RCC 7860 (cell line): ENCODE measurements at places on chromosomes 16 and 17.

GRCh38 chr16:57622361-57623250, 5.8 kb upstream of the ADGRG1 start:
- peak; percentile 91 for DNase-seq

- peak; percentile 27 for DNase-seq
These were observed 6.5 kb upstream of the CTCF start for GRCh38 chr16:67555795-67556212.

DNA sequence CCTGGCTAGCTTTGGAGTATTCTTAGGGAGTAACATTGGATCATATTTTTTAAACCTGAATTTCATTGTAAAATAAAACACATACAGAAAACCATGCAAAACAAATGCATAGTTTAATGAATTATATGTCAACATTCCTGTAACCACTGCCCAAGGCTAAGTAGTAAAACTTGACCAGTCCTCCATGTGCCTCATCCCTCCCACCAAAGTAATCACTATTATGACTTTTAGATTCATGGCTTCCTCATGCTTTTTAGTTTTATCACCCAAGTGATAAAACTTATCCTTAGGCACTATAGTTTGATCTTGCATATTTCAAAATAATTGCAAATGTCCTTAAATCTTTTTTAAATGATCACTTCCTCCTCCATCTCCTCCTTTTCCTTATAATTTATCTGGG, 20.4 kb downstream of the PRKCA start:
- no peak for DNase-seq

DNA sequence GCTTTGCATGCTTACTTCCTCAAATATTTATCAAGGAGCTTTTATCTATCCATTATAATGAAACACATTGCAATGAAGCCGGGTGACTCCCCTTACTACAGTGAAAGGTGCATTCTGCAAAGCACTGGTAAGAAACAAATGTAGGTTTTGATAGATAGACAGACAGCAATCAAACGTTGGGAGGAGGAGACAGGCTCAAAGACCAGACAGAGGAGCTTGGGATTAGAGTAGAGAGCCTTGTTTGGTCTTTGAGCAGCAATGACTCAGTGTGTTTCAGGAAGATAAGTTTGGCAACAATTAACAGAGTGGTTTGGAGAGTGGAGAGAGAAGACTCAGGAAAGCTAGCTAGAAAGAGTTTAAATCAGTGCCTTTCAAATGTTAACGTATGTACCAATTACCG, 68.8 kb downstream of the ZNF18 start:
- DNase-seq: no peak

DNA sequence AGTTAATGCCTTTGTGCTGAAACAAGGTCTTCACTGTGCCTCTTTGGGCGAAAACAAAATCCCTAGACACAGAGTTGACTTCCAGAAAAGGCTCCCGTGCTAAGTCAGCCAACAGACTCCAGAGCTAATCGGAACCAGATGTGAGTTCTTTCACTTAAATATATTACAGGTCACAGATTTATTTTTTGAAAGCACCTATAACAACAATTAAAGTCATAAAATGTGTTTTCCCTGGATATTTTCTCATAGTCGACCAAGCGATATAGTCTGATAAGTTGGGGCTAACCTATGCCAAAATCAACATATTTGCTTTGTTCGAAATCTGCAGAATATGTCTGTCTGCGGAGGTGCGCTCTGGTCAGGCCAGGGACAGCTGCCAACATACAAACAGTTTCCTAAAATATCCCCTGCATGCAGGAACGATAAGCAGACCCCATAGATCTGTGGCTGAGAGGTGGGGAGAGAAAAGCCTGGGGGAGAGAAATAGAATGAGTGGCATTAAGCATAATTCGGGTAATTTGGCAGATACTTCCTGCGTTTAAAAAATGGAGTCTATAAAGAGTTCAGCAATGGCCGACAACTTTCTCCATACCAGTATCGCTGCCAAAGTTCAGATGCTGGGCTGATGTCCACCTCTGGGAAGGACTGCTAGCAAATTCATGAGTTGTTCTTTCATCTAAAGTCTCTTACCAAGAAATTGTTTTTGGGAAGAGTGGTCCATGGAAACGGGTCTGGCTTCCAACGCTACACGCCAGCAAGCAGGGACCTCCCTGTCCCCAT, 50.8 kb upstream of the MYH10 start:
- DNase-seq: no peak

DNA sequence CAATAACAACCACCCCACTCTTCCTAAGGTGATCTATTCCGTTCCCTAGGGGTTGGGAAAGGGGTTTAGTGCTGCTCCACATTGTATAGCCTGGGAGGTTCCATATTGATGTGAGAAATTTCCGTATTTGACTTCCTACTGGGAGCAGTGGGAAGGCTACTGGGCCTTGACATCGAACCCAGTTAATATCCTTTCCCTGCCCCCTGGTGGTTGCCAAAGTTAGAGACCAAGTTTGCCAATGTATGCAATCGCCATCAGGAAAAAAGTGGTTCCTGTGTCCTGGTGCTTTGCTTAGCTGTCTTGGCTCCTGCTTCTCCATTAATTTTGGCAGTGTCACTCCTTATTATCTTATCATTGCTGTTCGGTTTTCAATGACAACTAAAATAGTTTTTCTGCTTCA, 914.9 kb downstream of the KCNJ2 start:
- DNase-seq: peak; percentile 13

DNA sequence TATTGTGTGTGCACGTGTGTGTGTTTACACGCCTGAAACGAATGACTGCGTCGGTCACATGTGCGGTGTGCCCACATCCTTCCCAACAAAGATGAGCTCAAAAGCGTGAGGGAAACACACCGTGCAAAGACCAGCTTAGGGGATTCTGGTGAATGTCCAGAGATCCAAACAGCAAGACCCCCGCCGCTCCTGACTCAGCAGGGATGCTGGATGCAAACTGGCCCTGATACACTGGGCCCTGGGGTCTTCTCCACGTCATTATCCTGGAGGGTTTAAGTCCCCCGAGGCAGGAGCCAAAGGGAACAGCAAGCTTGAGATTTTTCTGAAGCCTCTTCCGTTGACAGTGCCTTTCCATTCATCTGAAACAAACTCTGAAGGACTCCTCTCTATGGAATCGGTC, 59.2 kb downstream of the TBC1D16 start:
- no peak for DNase-seq

- no peak for DNase-seq
These were observed 119.1 kb upstream of the ZFHX3 start for GRCh38 chr16:73166947-73167550.

GRCh38 chr17:56160422-56160821, 7.1 kb downstream of the ANKFN1 start:
- no peak for DNase-seq

DNA sequence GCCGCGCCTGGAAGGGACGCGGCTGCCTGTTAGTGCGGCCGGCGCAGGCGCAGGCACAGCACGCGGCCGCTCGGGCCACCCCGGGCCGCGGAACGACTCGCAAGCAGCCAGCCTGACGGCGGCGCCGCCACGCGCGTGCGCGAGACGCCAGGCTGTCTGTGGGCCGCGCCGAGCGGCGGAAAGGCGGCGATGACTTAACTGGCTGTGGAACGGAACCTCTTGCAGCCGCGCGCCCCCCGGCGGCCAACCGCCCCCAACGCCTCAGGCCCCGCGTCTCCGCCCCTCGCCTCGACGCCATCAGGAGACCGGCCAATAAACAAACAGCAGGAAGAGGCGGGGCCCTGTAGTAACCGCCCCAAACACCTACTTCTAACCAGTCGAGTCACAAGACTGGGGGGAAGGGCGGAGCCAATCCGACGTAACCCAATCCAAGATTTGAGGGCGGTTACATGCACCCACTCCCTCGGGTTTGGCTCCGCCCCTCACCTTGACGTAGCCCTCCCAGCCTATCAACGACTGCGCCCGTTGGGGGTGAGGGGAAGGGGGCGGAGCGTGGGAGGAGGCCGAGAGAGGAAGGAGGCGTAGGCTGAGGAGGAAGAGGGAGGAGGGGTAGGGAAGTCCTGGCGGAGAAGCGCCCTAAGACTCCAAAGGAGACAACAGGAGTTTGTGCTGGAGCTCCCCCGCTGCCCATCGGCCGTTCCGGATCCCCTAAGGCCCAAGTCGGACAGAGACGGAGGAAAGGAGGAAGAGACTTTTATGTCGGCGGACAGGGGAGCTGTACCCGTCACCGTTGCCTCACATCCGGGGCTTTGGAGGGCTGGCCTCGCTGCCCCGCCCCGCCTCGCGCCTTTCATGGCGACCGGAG, at the start of gene FBRS:
FBRS (plus strand) TSS at position 566 of the 865 bp plus-strand sequence. CDS start 1,088 bp downstream, outside the sequence.
- DNase-seq: peak; percentile 100

- peak; percentile 76 for DNase-seq
These were observed 214.1 kb downstream of the SEC14L1 start for GRCh38 chr17:77354670-77355455.

- DNase-seq: no peak
These were observed 47.0 kb downstream of the BCAS3 start for GRCh38 chr17:60724647-60725046.

DNA sequence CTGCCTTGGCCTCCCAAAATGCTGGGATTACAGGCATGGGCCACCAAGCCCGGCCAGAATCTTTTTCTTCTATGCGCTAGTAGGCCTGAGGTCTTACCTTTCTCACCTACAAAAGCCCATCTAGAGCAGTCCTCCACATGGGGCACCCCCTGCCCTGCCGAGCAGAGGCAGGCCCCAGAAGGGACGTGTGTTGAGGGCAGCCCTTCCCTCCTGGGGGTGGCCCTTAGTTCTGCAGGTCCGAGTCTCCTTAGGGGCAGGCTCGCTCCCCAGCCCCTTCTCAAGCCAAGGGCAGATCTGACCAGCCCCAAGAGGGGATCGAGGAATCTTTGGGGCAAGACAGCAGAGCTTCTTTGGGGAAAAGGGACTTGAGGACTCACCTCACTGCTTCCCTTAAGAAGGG, 17.9 kb upstream of the ALDH3A1 start:
- no peak for DNase-seq

- DNase-seq: no peak
These were observed 351.5 kb downstream of the BCAS3 start for GRCh38 chr17:61029181-61029580.

GRCh38 chr16:23374721-23375510, 72.8 kb downstream of the SCNN1B start:
- DNase-seq: no peak

GRCh38 chr16:12078405-12079280, 102.1 kb downstream of the SNX29 start:
- no peak for DNase-seq

GRCh38 chr17:32601866-32602265, 115.1 kb downstream of the CDK5R1 start:
- no peak for DNase-seq

GRCh38 chr16:29025218-29025617, 40.4 kb downstream of the LAT start:
- DNase-seq: no peak

GRCh38 chr16:85513649-85514048, 99.5 kb upstream of the GSE1 start:
- no peak for DNase-seq

- DNase-seq: peak; percentile 63
These were observed 88.8 kb downstream of the LITAF start for GRCh38 chr16:11497851-11498289.

DNA sequence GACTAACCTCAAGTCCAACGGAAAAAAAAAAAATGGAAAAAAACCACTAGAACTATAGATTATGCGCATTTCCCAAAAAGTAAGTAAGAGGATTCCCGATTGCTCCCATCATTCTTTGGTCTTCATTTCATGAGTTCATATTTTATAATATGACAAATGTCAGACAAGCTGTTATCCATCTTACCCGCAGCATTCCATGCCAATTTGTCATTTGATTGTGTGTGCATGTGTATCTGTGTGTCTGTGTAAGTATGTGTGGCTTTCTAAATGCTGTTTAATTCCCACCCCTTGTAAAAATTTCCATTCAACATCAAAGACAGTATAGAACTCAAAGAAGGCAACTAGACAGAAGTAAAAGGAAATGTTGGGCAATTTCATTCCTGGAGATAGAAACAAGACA, 434.1 kb downstream of the CDH11 start:
- DNase-seq: no peak

DNA sequence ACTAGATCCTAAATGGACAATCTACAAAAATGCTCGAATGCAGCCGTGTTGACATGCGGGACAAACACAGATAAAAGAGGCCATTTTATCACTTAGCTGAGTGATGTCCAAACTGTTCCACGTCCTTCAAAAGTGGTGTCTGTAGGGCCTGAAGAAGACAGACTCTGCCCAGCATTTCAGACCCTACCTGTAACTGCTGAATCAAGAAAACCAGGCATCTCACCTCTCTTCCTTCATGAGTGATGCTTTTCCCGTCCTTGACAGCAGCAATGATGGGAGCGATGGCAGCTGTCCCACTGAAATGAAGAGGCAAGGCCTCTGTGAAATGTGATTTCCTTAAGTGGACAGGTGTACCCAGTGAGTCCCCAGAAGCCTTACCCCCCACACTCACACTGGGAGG, 12.3 kb downstream of the ELAC2 start:
- no peak for DNase-seq

DNA sequence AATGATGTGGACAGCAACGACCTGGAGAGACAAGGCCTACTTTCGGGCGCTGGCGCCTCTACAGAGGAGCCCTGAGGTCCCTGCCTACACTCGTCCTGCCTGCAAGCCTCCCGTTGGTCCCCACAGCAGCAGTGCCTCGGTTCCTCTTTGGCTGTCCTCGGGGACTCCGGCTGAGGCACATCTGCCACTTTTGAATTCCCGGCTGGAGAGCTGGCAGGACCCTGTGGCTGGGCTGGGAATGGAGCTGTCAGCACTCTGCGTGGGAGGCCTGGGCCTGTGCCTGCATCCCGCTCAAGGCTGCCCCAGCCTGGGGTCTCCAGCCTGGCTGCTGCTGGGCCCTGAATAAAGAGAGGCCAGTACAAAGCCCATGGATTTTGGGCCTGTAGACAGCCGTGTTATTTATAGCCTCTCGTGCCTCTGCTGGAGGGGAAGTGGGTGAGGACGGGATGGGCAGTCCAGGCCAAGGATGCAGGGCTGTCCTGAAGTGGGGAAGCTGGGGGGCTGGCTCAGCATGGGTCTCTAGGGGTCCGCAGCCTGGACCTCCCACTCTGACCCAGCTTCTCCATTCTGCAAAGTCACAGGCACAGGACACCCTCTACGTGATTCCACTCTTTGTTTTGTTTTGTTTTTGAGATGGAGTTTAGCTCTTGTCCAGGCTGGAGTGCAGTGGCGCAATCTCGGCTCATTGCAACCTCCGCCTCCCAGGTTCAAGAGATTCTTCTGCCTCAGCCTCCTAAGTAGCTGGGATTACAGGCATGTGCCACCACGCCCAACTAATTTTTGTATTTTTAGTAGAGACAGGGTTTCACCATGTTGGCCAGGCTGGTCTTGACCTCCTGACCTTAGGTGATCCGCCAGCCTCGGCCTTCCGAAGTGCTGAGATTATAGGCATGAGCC, 10.6 kb upstream of the SPNS2 start:
- no peak for DNase-seq
